Uterus (tissue), 4 donors: ENCODE measurements at places on chromosomes 7 and 10. TPM values are rescaled to one million over a fixed set of nuclear protein-coding genes. Genes with fewer than 3 reads are reported as not detected.

Gene LDB3
- total RNA-seq = 33.4 TPM

Gene SPRN
- total RNA-seq = not detected

Gene POR
- 85.9 TPM for total RNA-seq

Gene SRRT
- total RNA-seq = 17.1 TPM

Gene ACSL5
- 11.3 TPM for total RNA-seq

Gene SLC16A9
- 18.2 TPM for total RNA-seq

Gene ZNF804B
- total RNA-seq = not detected

Gene ARL3
- 11.3 TPM for total RNA-seq

Gene MINDY3
- 20.9 TPM for total RNA-seq

Gene MORN4
- total RNA-seq = 11.2 TPM

Gene LRRN3
- 18.5 TPM for total RNA-seq

Gene SH2D4B
- 1.4 TPM for total RNA-seq

Gene CDHR1
- under 0.01 TPM for total RNA-seq

Gene AQP1
- total RNA-seq = 69.6 TPM
